Stimulated activated CD8-positive, alpha-beta memory T cell treated with anti-CD3 and anti-CD28 coated beads, Interleukin-4, amount 100 ng/mL, for 4 hours (primary cell): ENCODE measurements at places on chromosomes 6 and 20.

DNA sequence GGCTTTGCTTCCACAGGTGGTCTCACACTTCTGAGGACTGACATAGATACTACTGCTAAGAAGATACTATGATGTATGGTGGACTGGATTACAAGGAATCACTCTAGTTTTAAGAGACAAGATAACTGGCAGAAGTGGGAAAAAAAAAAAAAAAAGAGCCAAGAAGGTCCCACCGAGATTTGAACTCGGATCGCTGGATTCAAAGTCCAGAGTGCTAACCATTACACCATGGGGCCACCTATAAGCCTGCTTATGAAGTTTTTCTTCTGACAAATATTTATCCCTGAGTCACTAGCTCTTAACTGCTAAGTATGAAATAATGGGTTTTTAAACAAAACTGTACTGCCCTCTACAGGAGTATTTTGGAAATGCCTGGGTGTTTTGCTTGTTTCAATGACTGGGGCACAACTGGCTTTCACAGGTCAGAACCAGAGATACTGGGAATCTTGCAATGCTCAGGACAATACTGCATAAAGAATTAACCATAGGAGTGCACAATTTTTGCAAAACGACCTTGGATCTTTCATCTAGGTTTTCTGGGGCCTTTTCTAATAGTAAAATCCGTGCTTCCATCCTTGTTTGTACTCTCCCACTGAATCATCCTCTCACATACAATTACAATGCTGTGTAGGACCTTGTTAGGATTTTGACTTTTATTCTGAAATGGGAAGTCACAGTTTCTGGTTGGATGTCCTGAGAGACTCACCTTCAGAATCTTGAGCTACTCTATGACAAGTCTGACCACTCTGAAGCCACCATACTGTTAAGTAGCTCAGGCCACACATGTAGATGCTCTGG, 116.3 kb downstream of the OR2B2 start:
- DNase-seq: no peak

DNA sequence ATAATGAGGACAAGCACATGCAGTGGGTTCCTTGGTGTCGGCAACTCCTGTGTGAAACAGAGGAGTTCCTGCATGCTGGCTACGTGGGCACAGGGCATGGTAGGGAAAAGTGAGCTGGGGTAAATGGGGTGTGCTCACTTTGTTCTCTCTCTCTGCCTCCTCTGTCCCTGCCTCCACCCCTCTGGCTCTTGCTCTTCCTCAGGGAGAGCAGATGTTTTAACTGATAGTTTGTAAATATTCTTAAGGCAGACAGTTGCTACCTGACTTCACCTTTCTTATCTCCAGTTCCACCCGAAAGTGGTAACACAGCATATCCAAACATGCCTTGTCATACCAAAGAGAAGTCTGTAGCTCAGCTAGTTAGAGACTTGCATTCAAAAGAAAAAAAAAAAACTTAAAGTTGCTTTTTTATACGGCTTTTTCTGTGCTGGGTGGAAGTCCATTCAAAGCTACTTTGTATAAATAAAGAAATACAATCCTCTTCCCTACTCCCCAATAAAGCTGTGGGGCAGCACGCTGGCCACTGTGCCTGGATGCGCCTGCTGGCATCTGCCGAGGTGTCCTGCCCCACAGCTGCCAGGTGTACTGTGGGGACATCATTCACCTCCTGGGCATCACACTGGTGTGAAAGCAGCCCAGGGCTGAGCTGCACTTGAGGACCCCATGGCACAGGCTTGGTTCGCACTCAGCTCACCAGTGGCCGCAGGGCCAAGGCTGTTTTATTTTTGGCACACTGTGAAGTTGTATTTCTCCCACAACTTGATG, 93.6 kb downstream of the FOXC1 start:
- no peak for DNase-seq

DNA sequence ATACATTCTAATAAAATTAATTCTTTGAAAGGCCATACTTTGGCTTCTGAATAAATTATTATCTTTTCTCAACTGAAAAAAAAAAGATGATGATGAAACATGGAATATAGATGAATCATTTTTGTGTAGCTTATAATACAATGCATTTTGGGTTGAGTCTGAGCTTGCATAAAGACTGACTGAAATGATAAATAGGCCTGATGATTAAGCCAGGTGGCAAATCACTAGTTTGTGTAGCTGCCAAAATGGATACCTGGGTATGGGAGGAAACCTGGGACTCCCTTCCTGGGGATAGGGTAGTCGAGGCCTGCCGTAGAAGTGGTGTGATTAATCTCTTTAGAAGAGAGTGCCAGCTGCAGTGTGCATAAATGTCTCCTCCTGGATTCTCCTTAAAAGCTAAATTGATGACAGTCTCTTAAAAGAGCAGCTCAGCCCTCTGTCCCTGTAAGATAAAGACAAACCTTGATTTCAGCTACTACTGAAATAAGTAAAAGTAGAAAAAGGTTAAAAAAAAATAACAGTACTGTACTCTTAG, 275.1 kb downstream of the GRIK2 start:
- no peak for DNase-seq

GRCh38 chr6:5389086-5389745, 127.9 kb downstream of the FARS2 start:
- DNase-seq: no peak

DNA sequence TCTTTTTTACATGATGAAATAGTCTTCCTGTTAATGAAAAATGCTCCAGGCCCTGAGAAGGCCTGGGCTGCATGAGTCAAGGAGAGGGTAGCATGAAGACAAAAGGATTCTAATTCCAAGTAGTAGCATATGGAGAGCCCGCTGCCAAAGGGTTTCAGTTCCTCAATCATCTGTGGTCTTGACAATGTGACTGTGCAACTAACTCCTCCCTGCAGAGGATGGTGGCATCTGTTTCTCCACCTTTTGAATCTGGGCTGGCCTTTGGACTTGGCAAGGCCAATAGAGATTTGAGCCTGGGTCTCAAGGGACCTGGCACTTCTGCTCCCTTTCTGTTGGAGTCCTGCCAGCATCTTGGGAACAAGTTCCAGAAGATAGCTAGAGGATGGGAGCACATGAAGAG, 35.1 kb upstream of the ANKEF1 start:
- no peak for DNase-seq

DNA sequence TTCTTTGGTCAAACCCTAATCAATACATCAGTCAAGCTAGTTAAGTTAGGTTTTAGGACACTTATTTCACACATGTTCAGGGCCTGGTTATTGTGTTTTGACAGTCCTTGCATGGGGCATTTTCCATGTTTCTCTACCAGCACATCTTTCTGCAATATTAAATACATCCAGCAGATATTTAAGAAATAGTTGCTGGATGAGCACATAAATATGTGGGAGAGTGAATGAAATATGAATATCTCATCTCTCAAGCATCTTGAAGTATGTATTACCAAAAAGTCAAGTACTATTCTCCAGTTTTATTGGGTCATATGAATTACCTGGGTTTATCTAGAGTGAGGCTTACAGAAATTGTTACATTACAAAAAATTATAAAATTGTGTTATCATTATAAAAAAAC, 621.9 kb upstream of the GJE1 start:
- DNase-seq: no peak

GRCh38 chr20:60454491-60454890, 496.3 kb downstream of the CDH26 start:
- no peak for DNase-seq

GRCh38 chr20:36252511-36252910, 16.2 kb downstream of the AAR2 start:
- DNase-seq: no peak

GRCh38 chr20:37393196-37393862, 47.4 kb downstream of the SRC start:
- no peak for DNase-seq

DNA sequence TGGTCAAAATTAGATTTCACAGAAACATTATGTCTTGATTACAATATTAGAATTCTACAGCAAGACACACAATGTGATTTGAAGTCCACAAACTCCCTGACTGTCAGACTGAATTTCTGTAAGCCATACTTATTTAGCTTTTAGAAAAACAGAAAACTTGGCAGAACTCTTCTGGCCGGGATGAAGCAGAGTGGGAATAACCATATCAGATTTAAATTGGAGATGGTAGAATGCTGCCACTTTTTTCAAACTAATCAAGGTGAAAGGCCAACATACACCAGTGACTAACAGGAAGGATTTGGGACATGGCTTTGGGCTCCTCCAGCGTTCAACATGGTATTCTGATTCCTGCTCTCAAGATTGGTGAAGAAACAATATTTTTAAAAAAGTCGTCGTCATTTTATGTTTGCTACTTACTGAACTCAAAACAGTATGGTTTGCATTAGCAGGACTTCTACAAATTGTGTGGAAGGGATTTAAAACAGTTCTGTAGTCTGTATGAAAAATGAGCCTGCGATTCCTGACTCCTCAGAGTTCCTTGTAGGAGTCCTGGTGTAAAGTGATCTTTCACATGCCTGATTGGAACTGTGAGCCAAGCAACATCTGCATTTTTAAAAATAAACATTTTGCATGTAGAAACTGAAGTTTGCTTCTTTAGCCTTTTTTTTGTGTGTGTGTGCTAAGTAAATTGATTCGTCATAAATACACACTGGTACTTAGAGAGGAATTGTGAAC, 297.9 kb upstream of the SOX4 start:
- DNase-seq: no peak
